ENCODE measurements at places on chromosomes 16 and 17. TPM values are rescaled to one million over a fixed set of nuclear protein-coding genes. Genes with fewer than 3 reads are reported as not detected.

Gene KRT9
- not detected for total RNA-seq

Gene TBC1D3E
- total RNA-seq: not detected

Gene LCAT
- 31.9 TPM for total RNA-seq

Gene ARL17A
- 21.7 TPM for total RNA-seq

Gene GALR2
- total RNA-seq: 1.1 TPM

Gene NHLRC4
- 0.51 TPM for total RNA-seq

Gene CES4A
- 4.6 TPM for total RNA-seq

Gene CDC27
- total RNA-seq: 79.1 TPM

Gene PYDC1
- not detected for total RNA-seq

Gene GPR179
- total RNA-seq: 0.27 TPM

Gene CMTM1
- total RNA-seq: 9.0 TPM

Measured in progenitor cell of endocrine pancreas (in vitro differentiated cells).